Large intestine (tissue), 12 donors: ENCODE measurements at places on chromosomes 16 and 17. TPM values are rescaled to one million over a fixed set of nuclear protein-coding genes. Genes with fewer than 3 reads are reported as not detected.

GRCh38 chr17:63222655-63223054, 223.5 kb downstream of the CYB561 start:
- DNase-seq = no peak

DNA sequence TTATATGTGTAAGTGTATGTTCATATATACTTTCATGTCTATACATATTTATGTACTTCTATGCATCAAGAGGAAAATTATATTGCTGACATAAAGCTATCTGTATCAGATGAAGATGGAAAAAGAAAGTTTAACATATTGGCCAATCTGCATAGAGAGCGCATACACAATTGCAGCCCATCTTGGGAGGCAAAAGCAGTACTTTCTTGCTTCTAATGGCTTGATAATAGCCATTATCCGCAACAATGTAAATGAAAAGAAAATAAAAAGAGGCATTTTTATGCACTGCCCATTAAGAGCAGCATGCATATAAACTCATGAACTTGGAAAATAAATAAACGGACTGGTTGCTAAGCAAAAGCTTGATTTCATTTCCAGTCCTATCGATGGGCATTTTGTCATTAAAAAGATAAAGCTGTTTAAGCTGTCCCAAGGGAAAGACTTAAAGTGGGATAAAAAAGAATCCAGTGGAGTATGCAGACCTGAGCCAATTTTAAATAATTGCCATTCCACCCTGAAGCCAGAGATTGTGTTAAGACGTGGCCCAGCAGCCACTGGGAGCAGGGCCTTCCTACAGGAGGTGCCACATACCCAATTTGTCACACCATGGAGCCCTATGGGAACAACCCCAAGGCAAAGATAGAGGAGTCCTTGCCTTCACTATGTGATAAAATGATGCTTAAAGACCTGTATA, 183.6 kb upstream of the CDH11 start:
- DNase-seq = no peak

DNA sequence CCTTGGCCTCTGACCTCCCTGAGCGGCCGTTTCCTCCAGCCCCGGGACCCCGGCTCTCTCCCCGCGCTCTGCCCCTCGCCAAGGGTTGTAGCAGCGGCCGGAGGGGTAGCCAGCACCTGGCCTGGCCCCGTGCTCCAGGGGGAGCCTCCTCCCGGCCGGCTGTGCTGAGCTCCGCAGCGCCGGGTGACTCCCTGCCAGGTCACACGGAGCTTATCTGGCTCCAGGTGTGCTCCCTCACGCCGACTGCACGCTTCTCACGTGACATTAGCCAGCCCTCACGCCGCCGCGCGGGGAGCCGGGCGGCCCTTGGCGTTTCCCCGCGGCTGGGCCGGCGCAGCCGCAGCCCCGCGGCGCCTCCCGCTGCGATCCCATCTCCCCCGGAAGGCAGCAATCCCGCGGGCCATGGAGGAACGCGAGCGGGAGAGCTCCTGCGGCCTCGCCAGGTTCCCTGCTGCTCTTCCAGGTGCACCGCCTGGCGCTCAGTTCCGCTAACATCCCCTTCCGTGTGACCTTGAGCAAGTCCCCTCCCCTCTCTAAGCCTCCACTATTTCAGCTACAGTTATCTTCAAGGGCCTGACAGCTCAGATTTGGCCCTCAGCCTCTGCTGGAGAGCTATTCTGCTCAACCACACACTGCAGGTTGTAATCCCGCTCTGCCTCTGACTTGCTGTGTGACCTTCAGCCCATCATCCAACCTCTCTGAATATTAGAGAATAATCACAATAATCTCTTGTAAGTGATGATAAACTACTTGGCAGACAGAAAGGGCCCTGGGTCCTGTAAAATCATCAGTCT, 3.4 kb downstream of the MYO18A start:
- DNase-seq = peak; percentile 94

DNA sequence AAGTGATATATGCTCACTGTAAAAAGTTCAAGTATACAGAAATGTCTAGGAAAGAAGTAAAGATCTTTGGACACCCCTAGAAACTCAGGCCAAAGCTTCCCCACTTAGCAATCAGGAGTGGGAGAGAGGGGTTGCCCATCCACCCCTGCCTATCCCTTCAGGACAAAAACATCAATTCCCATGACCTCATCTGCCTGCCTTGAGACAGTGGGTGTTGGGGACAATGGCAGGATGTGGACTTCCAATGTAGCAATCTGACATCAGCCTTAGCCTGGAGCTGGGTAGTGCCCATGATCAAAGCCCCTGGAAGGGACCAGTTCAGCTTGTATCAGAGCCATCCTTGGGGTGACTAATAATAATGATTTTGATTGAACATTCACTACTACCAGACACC, 18.1 kb downstream of the ITPRIPL2 start:
- DNase-seq = no peak

DNA sequence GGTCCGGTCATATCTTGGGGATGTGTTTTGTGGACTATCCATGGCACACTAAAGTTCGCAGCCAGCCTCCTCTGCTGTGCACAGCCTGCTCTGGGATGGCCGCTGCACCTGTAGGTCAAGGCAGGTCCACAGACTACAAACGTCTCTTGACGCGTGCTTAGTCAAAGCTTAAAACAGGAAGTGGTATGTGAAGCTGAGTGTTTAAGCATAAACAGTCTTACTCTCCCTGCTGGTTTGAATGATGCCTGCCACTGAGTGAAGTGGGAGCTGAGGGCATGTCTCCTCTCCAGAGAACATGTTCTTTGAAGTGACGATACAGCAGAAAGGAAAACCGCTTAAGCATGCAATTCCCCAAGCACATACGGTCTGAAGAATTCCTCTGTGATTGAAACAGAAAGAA, 365.6 kb downstream of the SLC39A11 start:
- DNase-seq = no peak

- DNase-seq = no peak
These were observed 8.4 kb upstream of the MED9 start for GRCh38 chr17:17468217-17469010.

MRPL28 gene
- polyA plus RNA-seq = 55.6 TPM

NAGLU gene
- polyA plus RNA-seq = 32.9 TPM

TBC1D3 gene
- not detected for polyA plus RNA-seq

KCNAB3 gene
- polyA plus RNA-seq = 5.3 TPM

FDXR gene
- 6.3 TPM for polyA plus RNA-seq
